ENCODE measurements at places on chromosomes 12 and 14.

DNA sequence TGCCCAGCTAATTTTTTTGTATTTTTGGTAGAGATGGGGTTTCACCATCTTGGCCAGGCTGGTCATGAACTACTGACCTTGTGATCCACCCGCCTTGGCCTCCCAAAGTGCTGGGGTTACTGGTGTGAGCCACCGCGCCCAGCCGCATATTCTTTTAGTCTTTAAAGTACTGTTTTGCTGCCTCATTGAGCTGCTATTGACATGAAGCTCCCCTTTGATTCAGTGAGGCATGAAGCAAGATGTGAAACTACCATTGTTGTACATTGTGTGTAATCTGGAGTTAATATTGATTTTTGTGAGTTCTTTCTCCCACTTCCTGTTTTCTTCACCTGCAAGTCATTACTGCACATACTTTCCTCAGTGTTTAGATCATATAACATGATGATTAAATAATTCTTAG is 80.8 kb downstream of the MNAT1 start:
- DNase-seq = no peak

- no peak for DNase-seq
These were observed 15.3 kb upstream of the EML1 start for GRCh38 chr14:99777951-99778350.

DNA sequence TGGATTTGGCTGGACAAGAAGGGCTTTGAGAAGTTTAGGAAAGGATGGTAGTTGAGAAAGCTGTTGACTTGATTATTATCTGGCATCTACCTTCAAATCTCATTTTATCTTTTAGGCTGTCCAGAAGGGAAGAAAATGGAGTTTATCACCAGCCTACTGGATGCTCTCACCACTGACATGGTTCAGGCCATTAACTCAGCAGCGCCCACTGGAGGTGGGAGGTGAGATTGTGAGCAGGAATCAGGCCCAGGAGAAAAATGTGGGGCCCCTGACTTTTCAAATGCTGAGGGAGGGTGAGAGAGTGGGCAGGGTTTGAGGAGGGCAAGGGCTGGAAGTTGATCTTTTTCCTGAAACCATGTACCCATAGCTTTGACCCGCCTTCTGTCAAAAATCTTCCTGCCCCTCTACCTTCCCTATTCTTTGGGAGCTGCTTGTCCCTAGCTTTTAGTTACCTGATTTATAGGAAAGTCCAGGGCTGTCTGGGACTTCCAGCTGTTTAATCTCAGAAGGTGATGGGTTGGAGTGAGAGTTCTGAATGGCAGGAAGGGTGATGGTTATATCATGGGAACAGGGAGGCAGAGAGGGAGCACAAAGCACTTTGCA is 134.2 kb downstream of the SMOC1 start:
- DNase-seq = peak; percentile 78

GRCh38 chr12:89151536-89151935 is 200.8 kb downstream of the DUSP6 start:
- DNase-seq = no peak

GRCh38 chr14:94364964-94365363 is 23.4 kb downstream of the SERPINA1 start:
- DNase-seq = no peak

DNA sequence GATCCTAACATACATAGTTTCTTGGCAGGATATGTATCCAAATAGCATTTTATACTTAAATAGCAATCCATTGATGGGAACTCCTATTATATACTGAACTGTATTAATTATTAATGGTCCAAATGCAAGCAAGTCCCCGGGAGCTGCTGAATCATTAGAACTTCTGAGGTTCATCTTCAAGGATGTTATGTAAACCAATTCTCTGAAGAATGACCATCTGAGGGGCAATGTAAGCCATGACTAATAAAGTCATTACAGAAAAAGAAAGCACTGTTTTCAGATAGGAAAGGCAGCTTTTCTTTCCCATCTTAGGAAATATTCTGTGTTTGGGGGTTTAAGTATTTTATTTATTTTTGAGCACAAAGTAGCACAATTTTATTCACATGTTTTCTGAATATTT is 166.1 kb upstream of the SLC16A7 start:
- DNase-seq = no peak

GRCh38 chr12:48750215-48750614 is 33.7 kb upstream of the CCNT1 start:
- no peak for DNase-seq

GRCh38 chr14:20612403-20612802 is 21.2 kb upstream of the RNASE12 start:
- DNase-seq = no peak

DNA sequence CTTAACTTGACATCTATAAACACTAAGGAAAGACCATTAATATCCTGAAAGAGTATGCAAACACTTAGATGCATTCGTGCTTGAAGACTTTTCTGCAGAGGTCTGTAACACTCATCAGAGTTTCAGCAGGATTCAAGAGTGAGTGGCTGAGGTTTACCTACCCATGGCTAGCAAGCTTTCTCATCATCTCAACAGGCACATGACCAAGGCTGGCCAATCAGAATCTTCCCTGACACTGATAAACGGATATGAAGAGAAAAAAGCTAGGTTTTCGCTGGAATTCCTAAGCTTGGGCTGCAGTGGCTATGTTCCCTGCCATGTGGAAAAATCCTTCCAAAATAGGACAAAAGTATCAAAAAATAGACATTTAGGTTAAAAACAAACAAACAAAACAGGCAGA is 162.1 kb upstream of the USP15 start:
- DNase-seq = no peak

DNA sequence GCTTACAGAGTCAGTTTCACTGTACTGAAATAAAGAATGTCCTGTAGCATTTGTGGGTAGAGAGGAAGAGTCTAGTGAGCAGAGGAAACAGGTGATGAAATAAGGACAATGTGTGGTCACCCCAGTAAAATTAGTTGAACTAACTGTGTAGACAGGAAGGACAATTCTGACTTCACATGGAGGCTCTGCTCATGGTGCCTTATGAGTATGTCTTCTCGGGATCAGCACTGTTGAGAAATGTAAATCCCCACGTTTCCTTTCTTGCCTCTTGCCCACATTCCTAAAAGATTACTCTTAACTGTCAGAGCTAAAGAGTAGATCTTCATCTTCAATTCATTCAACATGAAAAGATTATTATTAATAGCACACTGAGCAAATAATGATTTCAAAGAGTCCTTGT is 113.2 kb upstream of the FLRT2 start:
- DNase-seq = no peak

GRCh38 chr14:104398656-104399055 is 180.9 kb upstream of the C14orf180 start:
- no peak for DNase-seq

DNA sequence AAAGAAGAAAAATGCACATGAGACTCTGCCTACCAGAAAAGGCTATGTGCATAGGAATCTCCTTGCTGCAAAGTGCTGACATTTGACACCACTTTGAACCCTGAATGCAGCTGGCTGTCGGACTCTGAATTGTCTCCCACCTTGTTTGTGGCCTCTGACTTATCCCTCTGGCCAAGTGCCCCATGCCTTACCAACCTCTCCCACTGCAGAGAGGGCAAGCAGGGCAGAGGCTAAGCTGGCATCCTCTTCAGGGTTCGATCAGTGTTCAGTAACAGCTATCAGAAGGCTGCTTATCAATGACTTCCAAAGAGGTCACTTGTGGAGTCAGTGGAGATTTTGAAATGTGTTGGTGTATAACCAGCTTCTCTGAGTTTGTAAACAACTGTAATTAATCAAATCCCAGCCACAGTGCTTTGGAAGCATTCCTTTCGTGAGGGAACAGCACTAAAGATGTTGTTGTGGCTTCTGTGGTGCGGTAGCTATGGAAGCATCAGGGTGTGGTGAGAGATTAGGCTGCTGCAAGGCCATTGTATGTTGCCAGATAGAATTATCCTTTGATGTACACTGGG is 22.6 kb upstream of the BMP4 start:
- DNase-seq = no peak
